HFFc6 (cell line): ENCODE measurements at places on chromosomes 6 and 20.

DNA sequence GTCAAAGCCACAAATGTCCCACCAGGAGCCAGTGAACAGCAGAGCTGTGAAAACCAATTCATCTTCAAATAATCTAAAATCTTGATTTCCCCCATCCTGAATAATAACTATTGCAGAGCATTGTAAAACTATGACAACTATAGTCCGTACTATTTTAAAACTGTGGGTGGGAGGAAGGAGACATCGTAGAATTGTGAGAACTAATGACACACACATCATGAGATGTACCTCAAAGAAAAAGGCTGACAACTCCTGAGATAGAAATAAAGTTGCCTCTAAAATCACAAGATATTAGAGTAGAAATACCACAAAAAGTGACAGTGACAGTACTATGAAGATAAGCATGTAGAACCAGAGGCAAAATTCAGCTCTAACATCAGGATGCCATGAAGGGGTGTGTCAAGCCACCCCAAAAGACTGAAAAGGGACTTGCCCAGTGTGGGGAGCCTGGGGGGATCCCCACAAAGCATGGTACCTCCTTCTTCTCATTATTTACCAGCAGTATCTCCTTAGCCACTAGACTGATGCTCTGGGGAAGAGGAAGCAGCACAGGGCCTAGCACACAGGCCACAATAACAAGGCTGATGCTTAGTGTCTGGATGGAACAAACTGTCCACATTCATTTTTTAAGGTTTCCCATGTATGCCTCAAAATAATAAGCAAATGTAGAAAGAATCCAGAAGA is 13.4 kb downstream of the NAPB start:
- no peaks in the 10 kb centered on the region for H3K27me3 ChIP-seq
- H3K4me3 ChIP-seq: no peak overlapping the region
- no peak for DNase-seq

DNA sequence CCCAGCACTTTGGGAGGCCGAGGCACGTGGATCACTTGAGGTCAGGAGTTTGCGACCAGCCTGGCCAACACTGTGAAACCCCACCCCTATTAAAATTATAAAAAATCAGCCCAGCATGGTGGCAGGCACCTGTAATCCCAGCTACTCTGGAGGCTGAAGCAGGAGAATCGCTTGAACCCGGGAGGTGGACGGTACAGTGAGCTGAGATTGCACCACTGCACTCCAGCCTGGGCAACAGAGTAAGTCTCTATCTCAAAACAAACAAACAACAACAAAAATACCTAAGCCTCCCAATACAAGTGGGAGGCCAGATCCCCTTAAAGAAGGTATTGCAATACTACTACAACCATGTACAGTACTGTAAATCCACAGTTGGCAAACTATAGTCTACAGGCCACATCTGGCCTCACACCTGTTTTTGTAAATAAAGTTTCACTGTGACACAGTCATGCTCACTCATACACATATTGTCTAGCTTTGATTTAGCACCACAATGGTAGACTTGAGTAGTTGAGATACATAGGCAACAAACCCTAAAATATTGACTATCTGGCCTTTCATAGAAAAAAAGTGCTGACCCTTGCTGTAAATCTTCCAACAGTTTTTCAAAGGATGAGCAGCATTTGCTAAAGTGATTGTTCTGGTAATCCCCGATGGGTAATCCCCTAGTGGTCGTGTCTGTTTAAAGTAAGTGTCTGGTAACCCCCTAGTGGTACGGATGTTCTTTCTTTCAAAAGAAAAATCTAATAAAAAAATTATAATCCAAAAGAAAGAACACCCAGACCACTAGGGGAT is 202.0 kb downstream of the RNGTT start:
- no peak overlapping the region for H3K4me3 ChIP-seq
- H3K4me1 ChIP-seq: peaks cover 18% of the 10 kb centered on the region
- H3K36me3 ChIP-seq: no peaks in the 10 kb centered on the region
- no peak for DNase-seq
- H3K27me3 ChIP-seq: no peaks in the 10 kb centered on the region

GRCh38 chr6:169210611-169211010 is 43.0 kb downstream of the THBS2 start:
- no peak overlapping the region for H3K4me3 ChIP-seq
- peaks cover 11% of the 10 kb centered on the region for H3K27me3 ChIP-seq
- H3K4me1 ChIP-seq: peaks cover 80% of the 10 kb centered on the region
- no peak for DNase-seq
- no peak overlapping the region; the same call in 1 of the 2 replicates for H3K27ac ChIP-seq

GRCh38 chr6:109097661-109098060 is 2.4 kb downstream of the CEP57L1 start:
- peaks cover 37% of the 10 kb centered on the region for H3K4me1 ChIP-seq
- no peak overlapping the region for H3K4me3 ChIP-seq
- H3K27ac ChIP-seq: no peak overlapping the region
- H3K27me3 ChIP-seq: no peaks in the 10 kb centered on the region
- no peak for DNase-seq
- peaks cover 32% of the 10 kb centered on the region for H3K36me3 ChIP-seq

DNA sequence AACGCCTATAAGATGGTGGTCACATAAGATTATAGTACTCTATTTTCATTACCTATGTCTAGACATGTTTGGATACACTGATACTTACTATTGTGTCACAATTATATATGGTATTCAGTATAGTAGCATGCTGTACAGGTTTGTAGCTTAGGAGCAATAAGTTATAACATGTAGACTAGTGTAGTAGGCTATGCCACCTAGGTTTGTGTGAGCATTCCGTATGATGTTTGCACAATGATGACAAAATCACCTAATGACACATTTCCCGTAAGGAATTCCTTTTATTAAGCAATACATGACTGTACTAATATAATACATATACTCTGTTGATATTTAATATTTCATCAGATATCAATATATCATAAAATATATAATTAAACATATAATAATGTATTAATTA is 540.7 kb downstream of the BMP2 start:
- DNase-seq: no peak
- no peaks in the 10 kb centered on the region for H3K4me1 ChIP-seq
- no peaks in the 10 kb centered on the region for H3K27me3 ChIP-seq
- no peaks in the 10 kb centered on the region for H3K36me3 ChIP-seq
- H3K27ac ChIP-seq: no peak overlapping the region

- H3K4me3 ChIP-seq: no peak overlapping the region
- H3K36me3 ChIP-seq: no peaks in the 10 kb centered on the region
- H3K27me3 ChIP-seq: peaks cover 15% of the 10 kb centered on the region
- no peak overlapping the region for H3K27ac ChIP-seq
- no peak for DNase-seq
- H3K4me1 ChIP-seq: no peaks in the 10 kb centered on the region
Measured at GRCh38 chr6:99850841-99851240, 143.2 kb downstream of the MCHR2 start.

DNA sequence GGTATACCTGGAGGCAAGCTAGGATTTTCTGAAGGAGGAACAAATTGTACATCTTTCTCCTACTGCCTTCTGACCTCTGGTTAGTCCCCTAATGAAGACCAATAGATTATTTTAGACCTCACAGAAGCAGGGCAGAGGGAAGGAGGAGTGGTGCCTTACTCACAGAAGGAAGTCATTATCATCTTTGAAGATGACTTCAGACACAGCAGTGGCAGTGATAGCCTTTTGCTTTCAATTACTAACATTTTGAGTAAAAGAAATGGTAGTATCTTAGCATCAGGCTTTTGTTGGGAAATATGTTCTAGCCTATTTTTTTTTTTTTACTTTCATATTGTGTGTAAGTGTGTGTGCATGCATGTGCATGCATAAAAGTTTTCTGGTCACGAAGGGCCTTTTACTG is 164.2 kb upstream of the PLN start:
- peaks cover 8% of the 10 kb centered on the region; the same call in 1 of the 2 replicates for H3K36me3 ChIP-seq
- DNase-seq: no peak
- H3K27me3 ChIP-seq: no peaks in the 10 kb centered on the region; the same call in 1 of the 2 replicates
- H3K4me3 ChIP-seq: no peak overlapping the region
- H3K27ac ChIP-seq: no peak overlapping the region
- peaks cover 41% of the 10 kb centered on the region for H3K4me1 ChIP-seq

DNA sequence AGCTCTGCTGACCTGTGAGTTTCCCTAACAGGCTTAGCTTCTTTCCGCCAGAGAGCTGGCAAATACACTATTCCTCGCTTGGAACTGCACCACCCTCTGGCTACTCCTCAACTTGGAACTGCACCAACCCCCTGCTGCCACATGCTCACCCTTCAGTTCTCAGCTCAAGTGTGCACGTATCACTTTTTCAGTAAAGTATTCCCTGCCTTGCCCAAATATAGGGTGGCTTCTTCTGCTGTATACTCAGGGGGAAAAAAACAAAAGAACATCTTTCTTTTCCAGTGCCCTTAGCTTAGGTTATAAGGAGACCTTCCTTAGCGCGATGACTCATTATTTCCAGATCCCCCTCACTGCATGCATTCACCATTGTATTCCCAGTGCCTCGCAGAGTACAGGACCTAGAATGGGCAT is 21.2 kb downstream of the GNAS-AS1 start:
- DNase-seq: no peak
- H3K36me3 ChIP-seq: peaks cover 15% of the 10 kb centered on the region; the same call in 1 of the 2 replicates
- no peak overlapping the region for H3K27ac ChIP-seq

DNA sequence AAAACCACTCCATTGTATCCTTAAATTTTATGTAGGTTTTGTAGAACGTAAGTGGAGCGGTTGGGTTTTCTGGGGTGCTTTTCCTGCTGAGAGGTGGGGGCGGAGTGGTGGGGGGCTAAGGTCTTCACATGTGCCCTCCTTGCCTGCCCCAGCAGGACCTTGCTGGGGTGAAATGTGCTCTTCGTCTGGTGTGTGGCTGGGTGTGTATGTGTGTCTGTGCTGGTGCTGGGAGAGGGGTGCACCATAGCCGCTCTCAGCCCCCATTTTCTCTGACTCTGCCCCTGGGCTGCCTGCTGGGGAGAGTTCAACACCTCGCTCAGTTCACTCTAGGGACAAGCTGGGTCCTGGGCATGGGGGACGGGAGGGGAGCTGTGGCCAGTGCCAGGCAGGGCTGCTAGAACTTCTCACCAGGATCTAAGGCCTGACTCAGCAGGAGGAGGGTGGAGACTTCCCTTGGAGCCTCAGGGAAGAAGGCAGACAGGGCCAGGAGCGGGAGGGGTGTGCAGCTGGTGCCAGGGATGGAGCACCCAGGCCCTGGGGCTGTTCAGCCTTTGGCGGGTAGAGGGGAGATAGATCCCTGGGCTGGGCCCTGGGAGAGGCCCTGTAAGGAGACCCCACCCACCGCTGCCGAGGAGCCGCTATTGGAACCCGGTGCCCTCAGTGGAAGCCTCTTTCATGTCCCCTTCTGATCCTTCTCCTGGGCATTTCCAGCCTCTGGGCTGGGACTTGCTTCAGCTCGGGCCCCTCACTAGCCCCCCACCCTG is 4.8 kb downstream of the SOX18 start:
- peaks cover 31% of the 10 kb centered on the region for H3K27me3 ChIP-seq
- no peak overlapping the region for H3K4me3 ChIP-seq
- peak; percentile 57 for DNase-seq
- H3K27ac ChIP-seq: no peak overlapping the region

DNA sequence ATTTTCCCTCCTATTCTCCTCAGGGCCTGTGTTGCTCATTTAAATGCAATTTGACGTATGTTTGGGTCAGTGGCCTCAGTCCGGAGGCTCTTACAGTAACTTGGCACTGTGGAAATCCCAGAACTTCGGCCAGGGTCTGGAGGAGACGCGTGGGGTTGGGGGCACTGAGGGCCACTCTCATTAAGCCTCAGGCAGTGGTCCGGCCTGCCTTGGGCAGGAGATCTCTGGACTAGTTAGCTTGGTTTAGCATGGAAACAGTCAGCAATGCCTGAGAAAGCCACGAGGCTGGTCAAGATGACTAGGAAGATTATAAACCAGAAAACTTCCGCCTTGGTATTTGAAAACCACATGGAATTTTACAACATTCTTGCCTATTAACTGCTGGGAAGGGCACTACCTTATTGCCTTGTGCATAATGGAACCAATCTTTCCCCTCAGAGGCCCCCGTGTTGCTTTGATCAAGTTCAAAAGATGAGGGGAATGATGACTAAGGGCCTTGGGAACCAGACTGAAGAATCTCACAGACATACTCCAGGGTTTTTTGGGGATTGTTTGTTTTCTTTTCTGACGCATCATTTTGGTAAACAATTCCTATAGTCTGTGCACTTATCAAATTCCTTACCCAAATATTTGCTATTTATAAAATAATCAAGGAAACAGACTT is 206.0 kb upstream of the PREP start:
- peak; percentile 99 for DNase-seq

GRCh38 chr6:108211671-108212070 is 45.8 kb downstream of the NR2E1 start:
- H3K4me3 ChIP-seq: no peak overlapping the region
- DNase-seq: no peak
- no peaks in the 10 kb centered on the region for H3K4me1 ChIP-seq
- no peak overlapping the region for H3K27ac ChIP-seq
- H3K27me3 ChIP-seq: no peaks in the 10 kb centered on the region

DNA sequence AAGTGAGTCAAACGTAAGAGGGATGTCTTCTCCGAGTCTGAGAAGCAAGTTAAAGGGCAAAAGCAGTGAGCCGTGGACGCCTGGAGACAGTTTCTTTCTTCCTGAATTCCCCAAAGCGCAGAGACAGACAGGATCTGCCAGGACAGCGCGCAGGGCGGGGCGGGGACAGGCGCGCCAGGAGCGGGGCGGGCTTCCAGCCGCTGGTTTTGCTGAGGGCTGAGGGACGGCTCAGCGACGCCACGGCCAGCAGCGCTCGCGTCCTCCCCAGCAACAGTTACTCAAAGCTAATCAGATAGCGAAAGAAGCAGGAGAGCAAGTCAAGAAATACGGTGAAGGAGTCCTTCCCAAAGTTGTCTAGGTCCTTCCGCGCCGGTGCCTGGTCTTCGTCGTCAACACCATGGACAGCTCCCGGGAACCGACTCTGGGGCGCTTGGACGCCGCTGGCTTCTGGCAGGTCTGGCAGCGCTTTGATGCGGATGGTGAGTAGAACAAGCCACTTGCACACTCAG is at the start of gene SCGN:
Gene SCGN, plus strand, starts transcription at position 209 of the 509 bp plus-strand sequence. Its CDS starts 189 bp downstream, at position 398.
- H3K36me3 ChIP-seq: no peaks in the 10 kb centered on the region
- no peak within 1 kb of the TSS for H3K27ac ChIP-seq
- H3K27me3 ChIP-seq: peaks cover 4% of the 10 kb centered on the region; the same call in 1 of the 2 replicates
- H3K4me3 ChIP-seq: no peak within 1 kb of the TSS
- peak; percentile 25 for DNase-seq

DNA sequence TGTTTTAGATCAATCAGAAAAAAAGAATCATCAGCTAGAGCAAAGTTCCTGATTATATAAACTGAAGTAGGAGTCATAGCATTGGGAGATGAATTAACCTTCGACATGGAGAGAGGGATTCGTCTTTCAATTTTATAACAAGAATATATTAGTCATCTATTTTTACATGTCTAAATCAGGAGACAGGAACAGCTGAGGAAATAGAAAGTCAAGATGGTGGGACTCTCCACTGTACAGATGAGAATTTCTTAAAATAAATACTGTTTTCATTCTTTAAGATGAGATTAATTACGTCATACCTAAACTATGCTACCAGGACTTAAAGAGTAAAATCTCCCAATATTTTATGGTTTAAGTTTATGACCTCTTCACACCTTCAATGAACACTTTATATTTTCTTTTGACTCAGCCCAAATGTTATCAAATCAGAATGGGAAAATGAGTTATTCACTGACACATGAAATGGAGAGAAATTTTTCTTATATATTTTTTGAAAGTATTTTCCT is 1137.7 kb downstream of the EPHA7 start:
- no peak overlapping the region for H3K4me3 ChIP-seq
- H3K27ac ChIP-seq: no peak overlapping the region
- H3K36me3 ChIP-seq: no peaks in the 10 kb centered on the region
